ENCODE measurements at places on chromosomes 7 and 10.

- no peak for DNase-seq
Measured at GRCh38 chr10:27844223-27844622, 98.6 kb upstream of the MKX start.

DNA sequence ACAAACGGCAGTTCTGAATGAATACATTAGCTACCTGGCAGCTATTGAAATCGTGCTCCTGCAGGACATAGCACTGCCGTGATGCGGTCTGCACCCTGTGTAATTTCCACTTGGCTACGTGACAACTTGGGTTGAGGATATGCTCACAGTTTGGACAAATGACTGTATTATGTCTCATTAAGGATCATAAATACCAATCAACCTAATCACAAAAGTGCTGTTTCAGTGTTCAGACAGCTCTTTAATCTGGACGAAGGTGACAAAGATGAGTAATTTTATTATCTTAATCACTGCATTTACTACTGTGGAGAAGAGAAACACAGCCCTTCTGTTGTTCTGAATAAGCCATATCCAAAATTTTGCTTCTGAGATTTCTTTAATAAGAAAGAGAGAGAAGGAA lies 210.8 kb upstream of the PFKP start:
- DNase-seq = no peak

GRCh38 chr10:91521439-91521838 lies 111.3 kb downstream of the HECTD2 start:
- no peak for DNase-seq

DNA sequence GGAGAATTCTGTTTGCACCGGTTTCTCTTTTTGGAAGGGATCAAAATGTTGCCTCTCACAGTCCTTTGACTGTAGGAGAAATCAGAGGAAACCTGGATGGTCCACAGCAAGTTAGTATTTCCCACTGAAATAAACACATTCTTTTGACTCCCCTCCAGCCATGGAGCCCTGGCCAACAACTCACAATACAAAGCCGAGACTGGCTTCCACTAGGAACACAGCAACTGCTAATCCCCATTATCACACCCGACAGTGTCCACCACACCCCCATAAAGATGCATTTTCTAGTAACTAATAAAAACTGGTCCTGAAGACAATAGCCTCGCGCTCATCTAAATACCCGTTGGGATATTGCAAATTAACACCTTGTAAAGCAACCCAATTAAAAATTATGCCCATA lies 798 bp upstream of the MACROH2A2 start:
- no peak for DNase-seq

- DNase-seq = no peak
Measured at GRCh38 chr10:14433147-14433546, 102.4 kb upstream of the FRMD4A start.

DNA sequence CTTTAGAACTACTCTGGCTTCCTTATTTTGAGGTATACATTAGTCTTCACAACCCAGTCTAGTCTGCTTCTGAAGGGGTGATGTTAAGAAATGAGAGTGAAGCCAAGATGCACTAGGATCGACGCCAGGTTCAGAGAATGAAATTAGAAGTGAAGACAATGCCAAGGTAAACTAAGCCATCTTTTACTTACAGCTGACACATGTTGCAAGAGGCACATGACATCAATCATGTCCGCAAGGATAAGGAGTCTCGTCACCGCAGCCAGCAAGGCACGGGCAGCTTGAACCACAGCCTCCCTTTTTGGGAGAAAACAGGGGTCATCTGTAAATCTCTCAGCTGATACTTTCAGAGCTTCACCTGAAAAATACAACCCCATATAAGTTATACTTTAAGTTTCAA lies 156.7 kb downstream of the CTNNA3 start:
- no peak for DNase-seq

GRCh38 chr10:19998482-19998881 lies 182.2 kb downstream of the PLXDC2 start:
- DNase-seq = no peak

DNA sequence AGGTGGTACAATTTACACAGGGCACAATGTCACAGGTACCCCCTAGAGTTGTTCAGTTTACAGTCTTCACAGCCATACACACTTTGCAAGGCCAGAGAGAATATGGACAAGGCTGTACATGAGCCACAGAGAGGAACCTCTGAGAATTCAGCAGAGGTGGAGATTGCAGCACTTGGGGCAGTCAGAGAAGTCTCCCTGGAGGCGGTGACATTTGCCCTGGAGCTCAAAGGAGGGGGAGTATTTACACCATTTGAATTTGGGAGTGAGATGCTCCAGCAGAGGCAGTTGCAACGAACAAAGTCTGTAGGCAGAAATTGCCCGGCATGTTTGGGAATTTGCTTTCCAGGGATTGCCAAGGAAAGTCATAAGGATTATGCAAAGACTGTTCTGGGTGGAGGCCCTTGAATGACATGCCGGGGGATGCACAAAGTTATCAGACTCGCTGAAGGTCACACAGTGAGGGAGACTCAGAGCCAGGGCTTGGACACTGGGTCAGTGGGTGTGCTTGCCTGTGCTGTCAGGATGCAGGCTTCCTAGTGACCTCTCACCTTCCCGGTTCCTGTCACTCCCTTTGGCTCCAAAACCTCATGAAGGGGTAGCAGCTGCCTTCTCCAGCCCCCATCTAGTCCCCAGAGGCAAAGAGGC lies 160.7 kb upstream of the PCBD1 start:
- no peak for DNase-seq

DNA sequence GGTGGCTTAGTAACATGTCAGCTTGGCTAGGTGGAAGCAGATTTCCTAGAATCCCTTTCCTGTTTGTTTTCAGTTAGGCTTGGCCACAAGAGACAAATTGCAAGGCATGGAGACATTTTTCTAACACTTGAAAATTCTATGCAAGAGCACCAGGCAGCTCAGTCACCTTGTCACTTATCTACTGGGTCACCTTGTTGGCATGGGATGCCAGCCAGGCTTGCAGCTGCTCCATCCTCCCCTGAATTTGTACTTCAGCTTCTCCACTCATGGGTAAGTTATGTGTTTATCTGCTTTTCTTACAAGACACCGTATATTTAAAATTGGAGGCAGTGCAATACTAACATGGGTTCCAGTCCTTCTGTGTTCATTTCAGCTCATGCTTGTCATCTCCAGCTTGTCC lies 40.2 kb upstream of the CCSER2 start:
- no peak for DNase-seq

- no peak for DNase-seq
Measured at GRCh38 chr7:140540136-140540777, 61.0 kb upstream of the MKRN1 start.

- no peak for DNase-seq
Measured at GRCh38 chr10:17214526-17214925, 13.1 kb upstream of the TRDMT1 start.

GRCh38 chr10:43407148-43407575 lies 1.8 kb downstream of the HNRNPF start:
- DNase-seq = no peak

GRCh38 chr10:84765656-84766055 lies 437.3 kb downstream of the CCSER2 start:
- DNase-seq = no peak

- DNase-seq = no peak
Measured at GRCh38 chr7:45359776-45360175, 202.2 kb downstream of the RAMP3 start.

DNA sequence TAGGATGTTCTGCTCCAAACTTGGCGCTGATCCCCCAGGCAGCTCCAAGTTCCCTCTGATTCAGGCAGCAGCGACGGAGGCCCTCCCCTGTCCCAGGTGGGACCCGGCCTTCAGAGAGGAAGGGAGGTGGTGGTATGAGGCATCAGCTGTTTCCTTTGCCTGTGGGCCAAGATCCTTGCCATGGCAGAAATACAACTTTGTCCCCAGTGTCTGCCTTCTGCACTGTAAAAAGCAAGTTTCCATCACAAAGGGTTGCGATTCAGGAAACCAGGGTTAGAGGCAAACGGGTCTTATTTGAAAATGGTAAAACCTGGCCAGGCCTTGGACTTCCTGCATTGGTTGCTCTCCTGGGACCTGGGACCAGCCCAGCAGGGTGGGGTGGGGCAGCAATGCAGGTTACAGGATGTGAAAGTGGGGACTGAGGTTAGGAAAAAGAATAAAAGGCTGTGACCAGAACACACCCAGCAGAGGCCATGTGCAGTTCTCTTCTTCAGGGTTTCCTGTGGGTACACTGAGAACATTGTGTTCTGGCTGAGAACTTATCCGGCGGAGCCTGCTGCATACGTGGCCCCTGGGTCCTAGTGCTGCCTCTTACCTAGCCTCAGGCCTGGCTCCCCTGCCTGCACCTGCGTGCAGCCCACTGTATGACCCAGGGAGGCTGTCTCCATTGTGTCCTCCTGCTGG lies 25.1 kb upstream of the DDIT4 start:
- peak; percentile 58 for DNase-seq

DNA sequence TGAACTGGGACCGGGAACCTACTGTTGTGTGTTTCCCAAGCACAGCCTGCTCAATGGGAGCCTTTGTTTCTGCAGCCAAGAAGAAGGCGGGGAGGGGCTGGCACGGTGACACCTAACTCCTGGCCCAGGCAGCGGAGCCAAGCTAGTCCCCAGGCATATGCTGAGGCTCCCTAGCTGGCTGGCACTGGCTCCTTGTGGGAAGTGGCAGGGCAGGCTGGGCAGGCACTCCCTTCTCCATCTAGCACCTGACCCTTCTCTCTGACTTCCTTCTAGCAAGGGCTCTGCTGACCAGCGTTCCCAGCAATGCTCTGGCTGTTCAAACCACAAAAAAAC lies 325.0 kb downstream of the PLXNA4 start:
- no peak for DNase-seq

- DNase-seq = no peak
Measured at GRCh38 chr7:1498370-1499305, 5.6 kb downstream of the INTS1 start.

GRCh38 chr7:81162771-81163525 lies 244.1 kb upstream of the SEMA3C start:
- no peak for DNase-seq

GRCh38 chr7:100971111-100972001 lies 2.0 kb downstream of the MUC12 start:
- DNase-seq = no peak

- DNase-seq = no peak
Measured at GRCh38 chr7:31109751-31110150, 57.6 kb downstream of the ADCYAP1R1 start.

DNA sequence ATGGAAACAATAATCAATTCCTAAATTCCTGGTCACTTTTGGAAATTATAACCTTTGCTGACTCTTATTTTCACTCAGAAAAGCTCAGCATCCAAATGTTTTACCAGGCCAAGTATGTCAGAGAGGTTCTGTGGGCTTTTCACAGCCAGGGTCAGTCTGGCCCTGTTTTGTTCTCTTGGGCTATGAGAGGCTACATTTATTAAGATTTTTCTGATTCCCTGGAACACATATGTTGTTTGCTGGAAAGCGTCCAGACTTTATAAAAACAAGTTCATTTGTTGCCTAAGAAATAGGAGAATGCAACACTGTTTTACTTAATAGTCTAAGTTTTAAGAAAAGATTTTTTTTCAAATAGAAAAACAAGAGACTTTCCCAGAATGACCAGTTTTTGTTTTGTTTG lies 238.4 kb upstream of the PLXDC2 start:
- DNase-seq = no peak

DNA sequence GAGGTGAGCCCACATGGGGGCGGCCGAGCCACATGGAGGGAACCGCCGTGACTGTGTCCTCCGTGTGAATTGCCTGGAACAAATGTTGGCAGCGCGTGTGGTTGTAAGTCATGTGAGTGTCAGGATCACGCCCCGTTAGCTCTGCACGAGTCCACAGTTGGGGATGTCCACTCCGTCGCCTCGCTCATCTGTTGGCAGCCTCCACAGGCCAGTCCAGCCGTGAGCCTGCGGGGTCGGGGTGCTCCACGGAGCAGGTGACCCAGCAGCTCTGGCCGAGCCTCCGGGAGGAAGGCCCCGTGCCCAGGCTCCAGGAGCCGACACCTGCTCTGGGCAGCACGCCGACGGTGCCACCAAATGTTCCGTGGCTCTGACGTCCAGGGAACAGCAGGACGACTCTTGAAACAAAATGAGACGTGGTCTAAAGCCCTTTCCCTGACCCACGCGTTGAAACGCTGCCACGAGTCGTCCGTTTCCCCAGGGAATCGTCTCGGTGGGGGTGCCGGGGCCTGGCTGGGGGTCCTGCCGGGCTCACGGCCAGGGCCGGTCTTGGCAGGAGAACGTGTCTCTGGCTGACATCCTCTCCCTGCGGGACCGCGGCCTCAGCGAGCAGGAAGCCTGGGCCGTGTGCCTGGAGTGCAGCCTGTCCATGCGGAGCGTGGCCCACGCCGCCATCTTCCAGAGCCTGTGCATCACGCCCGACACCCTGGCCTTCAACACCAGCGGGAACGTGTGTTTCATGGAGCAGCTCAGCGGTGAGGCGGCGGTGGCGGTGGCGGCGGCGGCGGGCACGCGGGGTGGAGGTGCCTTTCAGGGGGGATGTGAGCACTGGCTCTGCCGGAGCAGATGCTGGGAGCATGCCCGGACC lies 7.0 kb downstream of the KNDC1 start:
- no peak for DNase-seq

GRCh38 chr7:683526-684205 lies 42.8 kb upstream of the DNAAF5 start:
- DNase-seq = no peak

- DNase-seq = no peak
Measured at GRCh38 chr10:65328486-65328885, 1597.3 kb upstream of the LRRTM3 start.

- DNase-seq = no peak
Measured at GRCh38 chr7:116653646-116654045, 18.4 kb upstream of the MET start.

- no peak for DNase-seq
Measured at GRCh38 chr10:103574097-103575061, 80.9 kb downstream of the NEURL1 start.

DNA sequence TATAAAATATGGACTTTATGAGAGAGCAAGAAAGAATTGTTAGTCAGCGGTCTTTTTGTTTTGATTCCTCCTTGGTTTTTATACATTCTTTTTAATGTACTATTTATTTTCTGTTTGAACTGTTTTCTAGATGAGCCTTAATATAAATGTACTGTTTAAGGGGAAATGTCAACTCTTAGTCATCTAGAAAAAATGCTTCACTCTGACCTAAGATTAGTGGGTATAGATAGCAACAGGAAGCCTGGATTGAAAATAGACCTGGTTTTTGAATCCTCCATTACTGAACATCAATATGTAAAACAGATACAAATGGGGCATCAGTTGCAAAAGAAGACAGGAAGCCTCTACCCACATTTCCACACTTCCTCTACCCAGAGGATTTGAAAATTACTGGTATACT lies 87.8 kb downstream of the CHRM2 start:
- DNase-seq = no peak

- DNase-seq = no peak
Measured at GRCh38 chr10:69281507-69282413, 3.5 kb downstream of the HK1 start.

DNA sequence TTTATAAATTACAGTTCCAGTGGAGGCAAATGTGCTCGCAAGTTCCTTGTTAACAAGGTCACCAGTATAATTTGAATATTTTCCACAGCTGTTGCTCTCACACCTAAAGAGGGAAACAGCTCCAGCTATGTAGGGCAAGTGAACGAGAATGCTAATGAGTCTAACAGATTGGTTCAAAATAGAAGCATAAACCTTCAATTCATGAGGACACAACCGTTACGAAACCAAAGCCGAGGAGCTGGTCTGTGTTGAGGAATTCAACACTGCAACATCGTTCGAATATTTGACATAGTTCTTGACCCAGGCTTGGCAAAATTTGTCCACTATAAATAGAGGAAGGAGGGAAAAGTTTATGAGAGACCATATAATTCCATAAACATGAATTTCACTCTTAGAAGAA lies 161.3 kb downstream of the KLF6 start:
- DNase-seq = no peak

Data from stimulated activated CD8-positive, alpha-beta memory T cell treated with anti-CD3 and anti-CD28 coated beads, Interleukin-15, amount 100 ng/mL, for 4 hours (primary cell).